ENCODE measurements at places on chromosomes 6 and 20.

- DNase-seq, result no peak
These were observed 19.3 kb downstream of the FGD2 start for GRCh38 chr6:37024656-37025337.

DNA sequence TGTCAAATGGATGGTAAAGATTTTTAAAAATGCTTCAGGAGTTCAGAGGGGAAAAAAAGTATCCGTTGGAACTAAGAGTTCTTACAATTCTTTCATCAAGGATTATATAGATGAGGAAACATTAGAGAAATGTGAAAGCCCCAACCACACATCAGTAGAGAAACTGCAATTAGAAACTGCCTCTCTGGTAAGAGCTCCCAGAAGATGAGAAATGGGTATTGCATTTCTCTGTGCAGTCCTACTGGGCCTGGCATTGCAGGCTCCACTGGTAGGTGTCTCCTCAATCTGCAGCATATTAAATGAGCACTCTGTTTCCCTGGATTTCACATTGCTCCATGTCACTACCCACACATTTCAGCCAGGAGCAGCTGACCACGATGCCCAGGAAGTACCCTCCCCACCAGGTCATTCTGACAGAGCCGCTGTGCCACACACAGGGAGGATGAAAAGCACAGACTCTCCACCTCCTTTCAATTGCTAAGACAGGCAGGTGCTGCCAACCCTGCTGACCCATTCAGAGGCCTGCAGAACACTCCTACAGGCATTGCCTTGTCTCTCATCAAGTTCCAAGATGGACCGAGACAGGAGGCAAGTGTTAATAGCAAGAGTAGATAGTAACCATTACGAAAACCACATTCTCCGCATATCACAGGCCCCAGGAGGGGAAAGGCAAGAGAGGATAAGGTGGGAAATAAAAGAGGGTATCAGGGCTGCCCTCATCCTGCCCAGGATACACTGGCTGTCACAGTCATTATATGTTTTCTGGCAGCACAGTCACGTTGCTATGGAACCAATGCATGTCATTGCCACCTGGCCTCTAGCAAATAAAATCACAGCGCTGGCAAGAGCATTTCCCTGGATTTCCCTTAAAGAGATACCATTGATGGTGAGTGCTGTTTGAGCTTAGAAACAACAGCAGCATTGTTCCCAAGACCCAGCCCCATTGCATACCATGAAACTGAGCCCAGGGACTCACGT, 241.7 kb downstream of the ATXN1 start:
- DNase-seq, result no peak

DNA sequence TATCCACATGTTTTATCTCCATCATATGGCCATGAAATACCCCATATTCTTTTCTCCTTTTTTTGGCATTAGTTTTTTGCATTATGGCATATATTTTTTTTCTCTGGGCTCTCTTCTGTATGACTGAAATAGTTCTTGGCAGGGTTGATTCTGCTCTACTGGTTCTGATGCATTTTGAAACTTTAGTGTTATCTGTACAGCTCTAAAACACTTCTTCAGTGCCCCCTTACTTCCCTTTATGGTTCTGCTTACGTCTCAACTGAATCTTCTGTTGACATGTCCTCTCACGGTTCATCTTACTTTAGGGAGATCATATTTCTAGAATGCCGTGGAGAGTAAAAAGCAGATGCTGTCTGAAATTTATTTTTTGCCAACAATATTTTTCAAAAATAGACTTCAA, 23.2 kb upstream of the TXNDC5 start:
- DNase-seq, result no peak

DNA sequence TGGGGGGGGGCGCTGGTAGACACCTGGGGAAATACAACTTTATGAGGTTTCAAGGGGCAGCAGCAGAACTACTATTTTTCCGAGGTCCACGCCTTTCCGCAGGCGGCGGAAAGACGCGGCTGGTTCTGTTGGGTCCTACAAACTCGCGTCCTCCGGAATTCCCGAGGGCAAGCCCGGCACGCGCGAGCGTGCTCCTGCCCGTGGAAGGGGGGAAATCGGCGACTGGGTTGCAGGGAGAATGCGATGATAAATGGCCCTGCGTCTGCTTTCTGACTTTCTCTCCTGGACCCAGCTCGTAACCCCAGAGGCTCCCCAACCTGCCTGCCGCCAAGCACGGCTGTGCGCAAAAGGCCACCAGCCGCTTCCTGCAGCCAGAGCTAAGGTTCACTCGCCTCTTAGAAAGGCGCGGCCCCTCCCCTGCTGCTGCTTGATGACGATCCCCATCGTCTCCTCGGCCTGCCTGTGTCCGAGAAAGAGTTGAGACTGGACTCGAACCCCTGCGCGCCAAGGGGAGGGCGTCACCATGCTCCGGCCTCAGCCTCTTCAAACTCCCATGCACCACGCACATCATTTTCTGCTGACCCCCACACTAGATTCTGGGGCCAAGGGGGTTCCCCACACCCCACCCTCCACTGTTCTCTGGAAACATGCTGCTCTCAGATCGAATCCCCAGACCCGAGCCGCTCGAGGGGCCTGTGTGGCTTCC, 6.7 kb downstream of the FOXA2 start:
- DNase-seq, result no peak

DNA sequence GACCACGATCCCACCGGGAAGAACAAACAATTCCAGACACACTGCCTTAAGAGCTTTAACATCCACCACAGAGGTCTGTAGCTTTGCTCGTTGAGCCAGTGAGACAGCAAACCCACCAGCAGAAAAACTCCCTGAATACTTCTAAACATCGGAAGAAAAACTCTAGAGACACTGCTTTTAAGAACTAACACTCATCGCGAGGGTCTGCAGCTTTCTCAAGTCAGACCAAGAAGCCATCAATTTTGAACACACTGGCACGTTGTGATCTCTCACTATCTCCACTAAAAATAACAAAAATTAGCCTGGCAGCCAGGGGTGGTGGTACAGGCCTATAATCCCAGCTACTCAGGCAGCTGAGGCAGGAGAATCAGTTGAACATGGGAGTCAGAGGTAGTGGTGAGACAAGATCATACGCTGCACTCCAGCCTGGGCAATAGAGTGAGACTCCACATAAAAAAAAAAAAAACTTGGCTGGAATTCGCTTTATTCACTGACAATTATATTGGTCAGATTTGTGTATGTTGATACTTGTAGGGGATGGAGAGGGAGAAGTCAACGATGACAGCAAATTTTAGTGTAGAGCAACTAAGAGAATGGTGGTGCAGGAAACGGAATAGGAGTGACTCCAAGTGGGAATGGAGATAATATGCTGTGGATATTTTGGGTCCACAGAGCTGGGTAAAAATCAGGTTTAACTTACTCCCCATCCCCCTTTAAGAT, 860 bp upstream of the TMEM14C start:
- DNase-seq, result no peak

GRCh38 chr6:126812651-126813050, 305.8 kb upstream of the RSPO3 start:
- no peak for DNase-seq

DNA sequence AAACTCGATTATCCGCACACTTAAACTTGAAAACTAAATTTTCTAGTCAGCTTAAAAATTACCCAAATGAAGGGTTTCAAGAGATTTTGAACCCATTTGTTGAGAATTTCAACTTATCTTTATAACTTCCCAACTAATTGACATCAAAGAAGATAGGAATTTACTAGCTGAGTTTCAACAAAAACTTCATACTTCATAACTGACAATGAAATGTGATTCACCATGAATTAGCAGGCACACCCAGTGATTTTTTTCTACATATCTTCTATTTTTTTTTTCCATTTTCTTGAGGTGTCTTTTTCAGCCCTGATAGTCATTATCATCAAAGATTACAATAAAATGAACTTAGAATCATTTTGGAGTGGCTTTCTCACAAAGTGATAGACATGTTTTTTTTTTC, 26.7 kb downstream of the TNFAIP3 start:
- no peak for DNase-seq

GRCh38 chr6:43628393-43629103, 516 bp downstream of the GTPBP2 start:
- peak; percentile 30 for DNase-seq

DNA sequence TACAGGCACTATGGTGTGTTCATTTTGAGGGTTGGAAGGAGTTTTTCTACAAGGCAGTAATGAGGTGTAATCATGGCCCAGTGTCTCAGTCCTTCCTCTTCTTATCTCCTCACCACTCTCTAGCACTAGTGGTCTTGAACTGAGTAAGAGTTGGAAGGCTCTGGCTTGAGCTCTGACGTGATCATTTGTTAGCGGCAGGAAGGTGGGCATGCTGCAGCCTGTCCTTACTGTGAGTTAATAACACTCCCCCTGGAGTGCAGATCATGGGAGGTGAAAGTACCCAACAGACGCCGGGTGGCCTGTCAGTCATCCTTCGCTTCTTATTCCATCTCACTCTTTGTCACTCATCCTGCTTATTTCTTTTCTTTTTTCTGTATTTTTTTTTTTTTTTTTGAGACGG, 356.9 kb downstream of the CDKAL1 start:
- DNase-seq, result no peak

- no peak for DNase-seq
These were observed 15.8 kb downstream of the TFEB start for GRCh38 chr6:41719436-41720261.

- DNase-seq, result peak; percentile 55
These were observed 148.3 kb upstream of the RPS6KA2 start for GRCh38 chr6:166775180-166775922.

DNA sequence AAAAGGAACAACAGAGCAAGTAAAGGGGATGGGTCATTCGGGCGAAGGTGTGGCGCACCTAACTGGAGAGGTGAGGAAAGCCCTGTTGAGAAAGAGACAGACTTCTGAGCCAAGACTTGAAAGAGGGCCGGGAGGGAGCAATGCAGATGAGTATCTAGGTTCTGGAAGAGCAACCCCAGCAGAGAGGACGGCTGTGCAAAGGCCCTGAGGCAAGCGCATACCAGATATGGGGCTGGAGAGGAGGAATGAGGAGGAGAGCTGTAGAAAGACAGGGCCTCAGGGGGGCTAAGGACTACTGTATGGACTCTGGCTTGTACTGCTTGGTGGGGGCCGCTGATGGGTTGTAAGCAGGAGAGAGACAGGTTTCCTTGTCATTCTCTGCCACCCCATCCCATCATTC, 21.9 kb downstream of the TRERF1 start:
- no peak for DNase-seq

GRCh38 chr20:23446505-23446904, 6.2 kb downstream of the CST11 start:
- DNase-seq, result no peak

GRCh38 chr20:50273601-50274491, 83.2 kb downstream of the CEBPB start:
- no peak for DNase-seq

GRCh38 chr6:14453712-14454472, 336.3 kb downstream of the CD83 start:
- no peak for DNase-seq

- no peak for DNase-seq
These were observed 108.4 kb downstream of the PLCB4 start for GRCh38 chr20:9177278-9177677.

DNA sequence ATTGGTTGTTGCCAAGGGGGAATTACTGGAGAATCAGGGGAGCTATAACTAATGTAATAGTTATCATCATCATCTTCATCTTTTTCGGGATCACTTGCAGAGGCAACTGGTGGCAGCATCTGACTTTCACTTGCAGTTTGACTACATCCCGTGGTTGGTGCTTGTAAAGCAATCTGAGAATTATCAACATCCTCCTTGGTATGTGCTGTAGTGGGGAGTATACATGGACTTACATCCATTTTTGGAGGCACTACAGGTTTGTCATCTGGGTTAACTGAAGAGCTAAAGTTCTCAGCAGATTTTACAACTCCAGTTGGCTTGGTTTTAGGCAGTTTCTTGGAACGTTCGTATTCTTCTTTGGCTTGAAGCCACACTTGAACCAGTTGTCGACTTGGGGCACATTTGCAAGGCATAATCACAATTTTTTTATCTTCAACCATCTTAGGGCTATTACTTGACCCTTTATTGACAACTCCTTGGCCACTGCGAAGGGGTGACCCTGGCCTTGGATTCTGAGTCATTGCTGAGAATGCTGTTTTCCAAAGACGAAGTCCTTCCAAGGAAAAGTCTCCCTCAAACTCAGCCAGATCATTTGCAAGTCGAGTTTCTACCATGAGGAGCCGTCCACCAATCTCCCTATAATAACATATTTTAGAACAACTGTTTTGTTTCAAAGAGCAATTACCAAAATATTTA, 115.5 kb downstream of the REV3L start:
- no peak for DNase-seq
